ENCODE measurements at places on chromosomes 5 and 9.

GRCh38 chr9:69027355-69028097 is 8.0 kb upstream of the FXN start:
- DNase-seq: peak; percentile 82

DNA sequence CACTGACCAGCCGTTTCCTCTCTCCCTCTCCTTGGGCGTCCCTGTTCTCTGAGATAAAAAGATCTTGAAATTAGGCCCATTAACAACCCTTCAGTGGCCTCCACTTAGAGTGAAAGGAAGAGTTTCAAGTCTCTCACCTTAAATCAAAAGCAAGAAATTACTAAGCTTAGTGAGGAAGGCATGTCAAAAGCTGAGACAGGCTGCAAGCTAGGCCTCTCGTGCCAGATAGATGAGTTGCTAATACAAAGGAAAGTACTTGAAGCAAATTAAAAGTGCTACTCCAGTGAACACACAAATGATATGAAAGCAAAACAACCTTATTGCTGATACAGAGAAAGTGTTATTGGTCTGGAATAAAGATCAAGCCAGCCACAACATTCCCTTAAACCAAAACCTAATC is 331.3 kb upstream of the SEMA6A start:
- no peak for DNase-seq

GRCh38 chr9:35277171-35277520 is 115.3 kb downstream of the UNC13B start:
- DNase-seq: no peak

DNA sequence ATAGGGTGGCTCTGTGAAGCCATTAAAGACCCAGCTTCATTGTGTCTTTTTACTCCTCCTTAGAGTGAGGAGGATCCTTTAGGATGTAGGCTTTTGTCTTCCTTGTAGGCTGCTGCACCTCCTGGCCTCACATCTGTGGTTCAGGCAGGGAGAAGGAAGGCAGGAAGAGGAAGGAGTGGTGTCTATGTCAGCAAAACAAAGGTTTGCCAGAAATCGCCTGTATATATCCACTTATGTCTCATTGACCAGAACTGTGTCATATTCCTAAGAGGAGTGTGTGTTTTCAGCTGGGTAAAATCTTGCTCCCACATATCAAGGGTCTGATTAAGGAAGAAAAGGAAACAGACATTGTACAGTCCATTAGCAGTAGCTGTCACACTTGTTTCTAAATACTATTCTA is 213.8 kb downstream of the ARHGAP26 start:
- DNase-seq: peak; percentile 55

DNA sequence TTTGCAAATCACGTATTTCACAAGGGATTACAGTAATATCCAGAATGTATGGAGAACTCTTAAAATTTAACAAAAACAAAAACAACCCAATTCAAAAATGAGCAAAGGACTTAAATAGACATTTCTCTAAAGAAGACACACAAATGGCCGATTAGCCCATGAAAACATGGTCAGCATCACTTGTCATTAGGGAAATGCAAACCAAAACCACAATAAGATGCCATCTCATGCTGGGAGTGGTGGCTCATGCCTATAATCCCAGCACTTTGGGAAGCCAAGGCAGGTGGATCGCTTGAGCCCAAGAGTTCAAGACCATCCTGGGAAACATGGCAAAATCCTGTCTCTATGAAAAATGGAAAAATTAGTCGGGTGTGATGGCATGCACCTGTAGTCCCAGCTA is 120.2 kb downstream of the SUSD1 start:
- no peak for DNase-seq
